ENCODE measurements at places on chromosomes 11 and 22. TPM values are rescaled to one million over a fixed set of nuclear protein-coding genes. Genes with fewer than 3 reads are reported as not detected.

The YPEL1 gene
- total RNA-seq = 3.8 TPM

The CCND1 gene
- total RNA-seq = 0.43 TPM

The OR51E2 gene
- not detected for total RNA-seq

The GNG3 gene
- total RNA-seq = 0.30 TPM

The MMP13 gene
- not detected for total RNA-seq

The FXYD6 gene
- not detected for total RNA-seq

The KRTAP5-7 gene
- 0.25 TPM for total RNA-seq

The LPXN gene
- total RNA-seq = 137 TPM

The SPECC1L gene
- total RNA-seq = 43.6 TPM

The PLAAT5 gene
- total RNA-seq = not detected
